Stimulated activated CD8-positive, alpha-beta memory T cell treated with anti-CD3 and anti-CD28 coated beads, Interleukin-4, amount 100 ng/mL, for 1 hour (primary cell): ENCODE measurements at places on chromosomes 16 and 17.

DNA sequence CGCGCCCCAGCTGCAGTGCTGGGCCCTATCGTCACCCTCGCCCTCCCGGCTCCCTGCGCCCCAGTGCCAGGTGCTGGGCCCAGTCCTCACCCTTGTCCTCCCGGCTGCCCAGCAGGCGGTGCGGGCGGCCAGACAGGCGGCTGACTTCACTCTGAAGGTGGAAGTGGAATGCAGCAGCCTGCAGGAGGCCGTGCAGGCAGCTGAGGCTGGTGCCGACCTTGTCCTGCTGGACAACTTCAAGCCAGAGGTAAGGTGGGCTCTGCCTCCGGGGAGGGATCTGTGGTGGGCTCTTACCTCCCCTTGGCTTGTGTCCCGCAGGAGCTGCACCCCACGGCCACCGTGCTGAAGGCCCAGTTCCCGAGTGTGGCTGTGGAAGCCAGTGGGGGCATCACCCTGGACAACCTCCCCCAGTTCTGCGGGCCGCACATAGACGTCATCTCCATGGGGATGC lies 17.9 kb downstream of the QPRT start:
- no peak for DNase-seq

DNA sequence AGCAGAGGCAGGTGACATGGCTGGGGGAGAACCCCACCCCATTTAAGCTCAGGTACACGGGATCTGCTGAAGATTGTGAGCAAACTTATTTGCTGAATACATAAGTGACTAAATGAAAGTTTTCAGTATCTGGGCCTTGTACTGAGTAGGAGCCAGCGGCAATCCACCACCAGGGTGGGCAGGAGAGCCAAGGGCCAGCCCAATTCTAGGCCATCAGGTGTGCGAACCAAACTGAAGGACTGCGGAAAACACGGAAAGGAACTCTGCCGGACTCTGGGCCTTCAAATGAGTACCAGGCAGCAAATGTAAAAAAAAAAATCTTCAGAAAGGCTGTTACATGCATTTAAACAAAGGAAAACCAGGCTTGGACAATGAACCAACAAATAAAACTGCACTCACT lies 19.7 kb downstream of the ARHGAP17 start:
- DNase-seq: no peak

GRCh38 chr16:2335286-2335895 lies 5.1 kb downstream of the ABCA3 start:
- DNase-seq: no peak

DNA sequence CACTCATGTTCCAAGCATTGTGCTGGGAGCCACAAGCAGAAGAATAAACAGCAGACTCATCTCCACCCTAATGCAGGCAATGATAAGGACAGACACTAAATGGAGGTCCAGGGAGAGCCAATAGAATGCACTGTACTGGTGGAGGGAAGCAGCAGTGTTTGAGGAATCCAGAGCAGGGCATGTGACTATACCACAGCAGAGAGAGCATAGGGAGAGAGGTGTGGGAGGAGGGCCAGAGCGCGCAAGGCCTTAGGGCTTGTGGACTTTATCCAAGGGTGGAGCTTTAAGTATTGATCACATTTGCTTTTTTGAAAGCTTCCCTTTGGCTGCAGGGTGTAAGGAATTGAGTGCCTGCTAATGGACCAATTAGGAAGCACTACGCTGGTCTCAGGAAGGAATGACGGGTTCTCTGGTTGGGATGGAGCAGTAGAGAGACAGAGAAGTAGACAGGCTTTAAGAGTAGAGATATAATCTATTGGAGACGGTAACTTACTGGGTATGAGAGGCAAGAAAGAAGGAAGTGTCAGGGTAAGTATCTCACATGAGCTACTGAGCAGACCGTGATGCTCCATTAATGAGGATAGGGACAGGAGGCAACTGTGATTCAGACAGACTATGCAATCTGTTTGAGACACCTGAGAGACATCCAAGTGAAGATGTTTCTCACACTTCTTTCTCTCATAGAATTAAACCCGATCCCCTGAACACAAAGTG lies 82.2 kb downstream of the MYO1D start:
- DNase-seq: no peak

GRCh38 chr17:75064040-75064439 lies 17.0 kb downstream of the KCTD2 start:
- DNase-seq: no peak

DNA sequence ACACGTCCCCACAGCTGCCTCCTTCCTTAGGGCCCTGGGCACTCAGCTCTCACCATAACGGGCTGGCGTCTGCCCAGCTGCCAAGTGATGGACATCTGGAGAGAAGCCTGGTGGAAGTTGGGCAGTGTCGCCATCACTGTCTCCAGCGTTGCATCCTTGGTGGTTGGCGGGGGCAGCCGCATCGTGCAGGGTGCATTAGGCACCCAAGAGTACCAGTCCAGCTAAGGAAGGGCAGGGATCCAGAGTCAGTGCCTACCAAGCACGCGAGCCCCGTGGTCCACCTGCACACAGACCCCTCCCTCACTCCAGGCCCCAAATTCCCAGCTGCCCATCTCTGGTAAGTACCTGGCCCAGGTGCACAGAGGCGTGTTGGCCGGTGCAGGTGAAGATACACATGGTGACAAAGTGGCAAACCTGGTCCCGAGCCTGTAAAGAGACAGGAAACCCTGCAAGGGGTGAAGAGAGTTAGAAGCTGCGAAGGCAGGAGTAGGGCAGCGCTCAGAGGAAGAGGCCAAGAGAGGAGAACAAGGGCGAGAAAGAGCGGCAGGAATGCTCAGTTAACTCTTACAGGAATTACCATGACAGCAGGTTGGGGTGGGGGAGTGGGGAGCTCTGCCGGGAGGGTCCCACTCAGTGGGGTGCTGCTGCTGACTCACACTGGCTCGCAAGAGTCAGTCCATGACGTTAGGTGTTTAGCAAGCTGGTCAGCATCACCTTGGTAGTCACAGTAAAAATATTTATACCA lies 9.5 kb downstream of the ALOX15 start:
- no peak for DNase-seq

- no peak for DNase-seq
Observed at GRCh38 chr17:44272321-44272951, 4.5 kb upstream of the SLC4A1 start.

- no peak for DNase-seq
Observed at GRCh38 chr17:46108120-46108519, 85.1 kb downstream of the KANSL1 start.

DNA sequence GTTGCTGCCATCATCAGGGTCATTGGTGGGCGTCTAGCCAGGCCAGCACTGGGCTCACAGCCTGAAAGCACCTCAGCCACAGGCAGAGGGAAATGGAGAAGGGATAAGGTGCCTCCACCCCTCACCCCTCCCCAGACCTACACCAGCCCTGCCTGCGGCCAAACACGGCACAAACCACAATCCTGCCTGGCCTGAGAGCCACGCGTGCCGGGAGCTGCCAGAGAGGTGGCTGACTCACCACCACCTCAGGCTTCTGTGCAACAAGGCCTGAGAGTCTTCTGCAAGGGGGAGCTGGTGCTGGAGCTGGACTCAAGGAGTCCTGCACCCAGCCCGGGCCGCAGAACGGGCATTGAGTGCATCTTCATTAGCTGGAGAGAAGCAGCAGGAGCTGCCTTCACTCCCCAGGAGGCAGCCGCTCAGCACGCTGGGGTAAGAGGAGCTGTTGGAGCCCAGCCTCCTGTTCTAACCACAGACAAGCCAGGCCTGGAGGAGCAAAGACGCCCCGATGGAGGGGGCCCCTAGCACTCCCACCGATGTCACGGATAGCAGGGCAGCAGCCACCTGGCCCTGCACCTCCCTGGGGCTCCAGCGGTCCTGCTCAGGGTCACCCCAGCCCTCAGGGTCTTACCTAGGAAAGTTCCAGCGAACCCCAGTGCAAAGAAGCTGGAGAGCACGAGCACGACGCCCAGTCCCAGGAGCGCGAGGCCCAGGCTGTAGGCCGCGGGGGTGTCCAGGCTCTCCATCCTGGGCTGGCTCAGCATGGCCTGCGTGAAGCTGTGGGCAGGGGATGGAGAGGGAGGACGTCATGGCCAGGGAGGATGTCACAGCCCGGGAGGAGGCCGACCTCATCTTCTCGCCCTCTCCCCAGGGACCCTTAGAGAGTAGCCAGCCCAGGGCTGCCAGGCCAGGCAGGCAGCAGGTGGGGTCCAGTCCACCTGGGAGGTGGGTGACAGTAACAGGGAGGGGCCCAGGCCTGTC lies 16.0 kb upstream of the RASD1 start:
- DNase-seq: no peak

GRCh38 chr16:48576927-48577326 lies 33.1 kb downstream of the N4BP1 start:
- DNase-seq: no peak

GRCh38 chr17:39703913-39704312 lies 4.0 kb downstream of the ERBB2 start:
- no peak for DNase-seq

DNA sequence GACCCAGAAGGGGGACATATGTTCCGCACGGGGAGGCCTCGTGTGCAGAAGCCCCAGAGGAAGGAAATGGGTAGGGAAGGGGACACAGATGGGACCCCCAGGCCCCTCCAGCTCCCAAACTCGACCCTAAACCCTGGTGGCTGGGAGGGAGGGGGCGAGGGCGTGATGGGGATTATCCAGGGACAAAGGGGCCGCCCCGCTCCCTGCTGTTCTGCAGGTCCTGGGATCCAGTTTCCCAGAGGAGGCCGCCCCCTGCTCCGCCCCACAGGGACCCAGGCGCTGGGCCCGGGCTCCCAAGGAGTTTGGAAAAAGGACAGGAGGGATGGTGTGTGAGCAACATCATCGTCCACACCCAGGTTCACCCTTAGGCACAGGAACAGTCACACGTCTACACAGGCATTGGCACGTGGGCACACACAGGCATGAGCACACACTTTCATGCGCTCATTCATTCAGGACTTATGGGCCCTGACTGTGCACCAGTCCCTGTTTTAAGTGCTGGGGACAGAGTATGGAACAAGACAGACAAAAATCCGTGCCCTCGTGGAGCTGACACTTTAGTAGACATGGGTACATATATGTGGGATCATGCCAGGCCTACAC lies 12.8 kb upstream of the FBXL19 start:
- no peak for DNase-seq

- no peak for DNase-seq
Observed at GRCh38 chr17:69250641-69251040, 22.0 kb upstream of the ABCA10 start.

GRCh38 chr17:72296456-72296855 lies 175.6 kb downstream of the SOX9 start:
- no peak for DNase-seq

GRCh38 chr16:53341792-53342191 lies 92.5 kb upstream of the RBL2 start:
- DNase-seq: no peak

- no peak for DNase-seq
Observed at GRCh38 chr17:80455784-80456183, 20.6 kb downstream of the NPTX1 start.

- no peak for DNase-seq
Observed at GRCh38 chr17:73888862-73889261, 244.6 kb upstream of the SDK2 start.

- no peak for DNase-seq
Observed at GRCh38 chr16:48287239-48287638, 39.9 kb upstream of the ABCC11 start.

- no peak for DNase-seq
Observed at GRCh38 chr17:39761861-39762496, 24.2 kb downstream of the GRB7 start.

DNA sequence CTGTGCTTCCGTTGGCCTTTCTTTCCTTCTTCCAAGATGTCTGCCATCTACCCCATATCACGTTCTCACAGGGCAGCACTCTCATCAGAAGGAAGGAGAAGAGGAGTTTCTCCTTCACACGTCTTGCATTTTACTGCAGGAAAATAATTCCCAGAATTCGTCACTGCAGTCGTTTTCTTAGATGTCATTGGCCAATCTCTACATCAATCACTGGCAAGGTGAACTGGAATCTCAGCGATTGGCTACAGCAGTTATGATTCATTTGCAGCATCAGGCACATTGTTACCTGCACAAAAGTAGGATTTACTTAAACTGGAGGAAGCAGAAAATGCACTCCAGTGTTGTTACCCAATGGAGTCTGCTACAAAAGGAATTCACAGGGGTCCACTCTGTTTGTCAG lies 277.2 kb upstream of the RBFOX1 start:
- no peak for DNase-seq

DNA sequence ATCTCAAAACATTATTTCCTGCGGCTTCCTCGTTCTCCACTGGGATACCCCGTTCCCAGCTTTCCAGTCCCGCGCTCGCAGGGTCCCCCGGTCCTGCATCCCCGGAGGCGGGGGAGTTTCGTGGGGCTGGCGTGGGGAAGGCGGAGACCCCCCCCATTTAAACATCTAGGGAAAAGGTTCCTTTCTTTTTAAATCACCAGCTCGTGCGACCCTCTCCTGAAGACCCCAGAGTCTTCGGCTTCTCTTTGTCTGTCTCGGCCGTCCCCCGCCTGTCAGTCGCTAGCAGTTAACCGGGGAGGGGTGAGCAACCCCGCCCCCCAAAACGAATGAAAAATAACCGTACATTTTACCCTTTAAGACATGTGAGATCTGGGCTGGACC lies 473 bp upstream of the IGF2BP1 start:
- no peak for DNase-seq

DNA sequence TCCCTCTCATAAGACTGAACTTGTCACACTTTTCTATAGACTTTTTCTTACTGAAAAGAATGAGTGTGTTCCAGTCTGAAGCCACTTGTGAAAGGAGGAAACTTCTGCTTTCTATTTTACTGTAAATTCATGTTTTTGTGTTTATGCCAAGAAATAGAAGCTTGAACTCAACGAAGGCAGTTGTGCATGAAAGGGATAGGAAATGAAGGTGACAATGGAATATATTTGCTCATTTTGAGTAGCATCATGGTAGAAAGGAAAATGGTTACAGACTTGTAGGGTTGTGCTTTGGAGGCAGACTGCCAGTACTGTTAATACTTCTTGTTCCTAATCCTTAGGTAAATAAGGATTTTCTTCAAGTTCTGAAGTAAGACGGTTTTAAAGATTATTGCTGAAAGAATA lies 8.1 kb downstream of the CLTC start:
- DNase-seq: no peak

- no peak for DNase-seq
Observed at GRCh38 chr16:88144028-88144511, 192.8 kb downstream of the BANP start.

DNA sequence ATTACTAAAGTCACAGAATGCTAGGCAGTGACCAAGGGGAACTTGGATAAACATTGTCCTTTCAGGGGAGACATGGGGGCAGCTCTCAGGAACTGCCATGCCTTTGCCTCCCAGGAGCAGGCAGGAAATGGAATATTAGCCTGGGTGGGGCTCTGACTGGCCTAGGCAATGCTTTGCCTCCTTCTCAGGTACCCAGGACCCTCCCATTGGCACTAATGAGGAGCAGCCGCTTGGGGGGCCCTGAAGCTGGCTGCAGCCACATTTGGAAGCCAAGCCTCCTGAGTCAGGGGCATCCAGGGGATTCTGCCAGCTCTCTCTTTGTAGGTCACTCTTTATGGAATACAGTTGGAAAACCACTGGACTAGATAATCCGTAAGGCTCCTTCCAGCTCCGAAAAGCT lies 5.5 kb downstream of the CPSF4L start:
- no peak for DNase-seq
